ENCODE measurements at places on chromosomes 4 and X.

DNA sequence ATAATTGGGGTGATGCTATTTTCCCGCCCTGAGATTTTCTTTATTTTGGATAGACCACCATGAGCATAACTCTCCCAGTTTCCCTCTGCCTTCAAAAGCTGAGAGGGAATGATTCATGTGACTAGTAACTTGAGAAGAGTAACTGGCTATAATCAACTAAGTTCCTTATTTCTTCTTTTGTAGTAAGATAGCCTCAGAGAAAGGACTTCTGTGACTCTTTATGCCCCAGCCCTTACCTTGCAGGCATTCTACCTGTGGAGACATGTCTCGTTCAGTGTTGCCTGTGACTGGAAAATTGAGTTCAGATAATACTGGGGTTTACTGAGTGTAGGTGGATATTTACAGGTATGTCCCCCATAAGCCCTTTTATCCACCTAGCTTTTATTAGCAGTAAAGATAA, 715.4 kb upstream of the HS3ST1 start:
- no peak for DNase-seq

GRCh38 chrX:108426262-108426661, 12.0 kb downstream of the COL4A6 start:
- no peak for DNase-seq

DNA sequence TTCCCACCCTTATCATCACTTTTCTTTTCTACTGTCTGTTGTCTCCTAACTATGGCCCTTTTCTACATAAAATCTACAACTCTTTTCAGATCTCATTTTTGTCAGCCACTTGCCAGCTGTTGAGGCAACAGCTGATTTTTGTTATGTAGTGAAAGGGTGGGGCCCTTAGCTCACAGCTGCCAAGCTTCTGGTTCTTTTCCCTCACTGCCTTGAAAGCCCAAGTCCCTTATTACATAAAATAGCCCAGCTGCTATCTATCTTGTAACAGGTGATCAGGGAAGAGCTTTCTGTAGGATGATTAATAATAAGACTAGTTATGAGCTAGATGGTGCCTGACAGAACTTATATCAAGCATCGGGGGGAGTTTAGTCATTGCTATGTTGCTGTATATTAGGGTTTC, 45.9 kb downstream of the ADGRL3 start:
- no peak for DNase-seq

DNA sequence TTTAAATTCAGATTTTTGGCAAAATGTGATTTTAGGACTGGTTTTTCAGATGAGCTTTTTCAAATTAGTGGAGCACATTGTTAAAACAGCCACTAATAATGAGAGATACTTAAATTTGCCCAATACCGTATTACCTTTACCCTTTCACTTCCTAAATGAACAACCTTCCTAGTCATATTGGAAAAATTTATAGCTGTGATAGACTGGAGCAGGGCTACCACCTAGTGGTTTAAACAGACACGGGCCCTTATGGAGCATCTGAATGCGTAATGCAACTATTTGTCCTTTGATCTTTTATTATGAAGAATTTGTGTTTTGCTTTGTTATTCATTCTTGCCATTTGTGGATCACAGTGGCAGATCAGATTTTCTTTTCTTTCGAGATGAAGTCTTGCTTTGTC, 72.7 kb downstream of the KDM6A start:
- DNase-seq: no peak

- no peak for DNase-seq
Measured at GRCh38 chr4:119715490-119716445, 87.2 kb upstream of the PDE5A start.

GRCh38 chr4:176413171-176413570, 93.4 kb downstream of the SPCS3 start:
- no peak for DNase-seq

Measured in NCI-H1436 (cell line).